AG04450 (cell line): ENCODE measurements at places on chromosomes 16 and 17. TPM values are rescaled to one million over a fixed set of nuclear protein-coding genes. Genes with fewer than 3 reads are reported as not detected.

NEUROD2 gene
- not detected in 2 replicates for polyA plus RNA-seq

WSCD1 gene
- polyA plus RNA-seq = 0.12 and 0.20 TPM in 2 replicates

DNA sequence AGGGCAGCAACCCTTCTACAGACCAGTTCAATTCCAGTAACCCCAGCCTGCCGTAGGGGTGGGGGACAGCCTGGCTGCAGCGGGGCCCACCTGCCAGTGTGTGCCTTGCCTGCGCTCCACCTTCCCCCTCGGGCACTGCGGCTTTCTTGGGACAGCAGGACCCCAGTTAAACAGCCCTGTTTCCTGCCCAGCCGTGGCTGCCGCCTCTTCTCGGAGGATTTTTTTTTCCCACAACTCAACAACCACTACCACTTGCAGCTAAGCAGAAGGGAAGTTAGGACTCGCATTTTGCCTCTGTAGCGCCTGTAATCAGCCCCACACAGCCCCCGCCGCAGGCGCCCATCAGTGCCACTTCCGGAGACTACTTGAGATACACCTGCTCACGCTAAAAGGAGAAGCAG, 76.1 kb downstream of the RAI1 start:
- DNase-seq = no peak

DNA sequence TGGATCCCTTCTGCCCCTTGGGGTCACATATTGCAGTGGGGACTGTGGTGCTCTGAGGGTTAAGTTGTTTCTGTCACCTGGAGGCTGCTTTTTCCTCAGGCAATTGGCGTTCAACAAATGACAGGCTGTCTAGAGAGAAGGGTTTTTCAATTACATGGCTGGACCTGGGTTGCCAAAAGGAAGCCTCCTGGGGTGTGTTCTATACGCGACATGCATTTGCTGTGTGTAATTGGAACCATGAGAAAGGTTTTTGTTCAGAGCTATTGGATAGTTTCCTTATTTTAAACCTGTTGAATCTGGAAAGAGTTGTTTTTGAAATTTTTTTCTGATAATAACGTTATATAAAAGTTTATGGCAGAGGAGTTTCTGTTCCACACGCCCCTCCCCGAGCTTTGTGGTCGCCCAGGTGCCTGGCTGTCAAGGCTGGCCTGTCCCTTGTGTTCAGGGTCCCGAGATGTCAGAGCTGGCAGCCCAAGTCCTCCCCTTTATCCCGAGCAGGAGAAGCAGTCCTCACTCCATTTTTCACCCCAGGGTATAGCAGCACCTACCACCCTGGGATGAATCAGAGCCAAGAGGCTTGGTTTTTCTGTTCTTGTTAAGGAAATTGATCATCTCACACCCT, 26.1 kb upstream of the ZNF750 start:
- DNase-seq = no peak

DNA sequence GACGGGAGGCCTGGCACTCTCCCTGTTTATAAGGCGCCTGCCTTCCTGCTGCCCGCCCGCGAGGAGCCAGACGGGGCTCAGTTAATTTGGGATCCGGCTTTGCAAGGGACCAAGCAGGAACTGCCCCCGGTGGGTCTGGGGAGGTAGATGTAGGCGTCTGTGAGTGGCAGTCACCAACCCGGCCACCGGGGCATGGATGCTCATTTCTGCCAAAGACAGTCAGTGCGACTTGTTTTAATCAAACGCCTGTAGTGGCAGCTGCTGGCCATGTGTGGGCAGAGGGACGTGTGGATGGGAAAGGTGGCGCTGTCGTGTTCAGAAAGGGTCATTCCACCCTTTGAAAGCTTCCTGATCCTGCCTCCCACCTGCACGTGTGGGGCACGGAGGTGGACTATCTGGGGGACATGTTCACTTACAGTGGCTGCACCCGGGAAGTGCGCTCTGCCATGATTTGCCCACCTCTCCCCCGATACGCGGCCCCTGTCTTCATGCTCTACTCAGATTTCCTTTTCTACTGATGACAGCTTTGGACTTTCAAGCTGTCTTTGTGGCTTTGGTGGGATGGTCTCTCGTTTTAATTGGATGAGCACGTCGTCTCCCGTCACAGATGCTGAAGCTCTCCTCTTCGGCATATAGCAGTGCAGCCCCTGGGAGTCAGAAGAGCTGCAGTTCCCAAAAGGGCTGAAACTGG, 60.3 kb upstream of the CIBAR2 start:
- DNase-seq = no peak

GRCh38 chr16:89094252-89094879, 714 bp downstream of the ACSF3 start:
- no peak for DNase-seq

- no peak for DNase-seq
Measured at GRCh38 chr17:81123052-81124048, 42.0 kb upstream of the PVALEF start.

GRCh38 chr17:61477204-61477834, 25.1 kb downstream of the TBX4 start:
- no peak for DNase-seq

DNA sequence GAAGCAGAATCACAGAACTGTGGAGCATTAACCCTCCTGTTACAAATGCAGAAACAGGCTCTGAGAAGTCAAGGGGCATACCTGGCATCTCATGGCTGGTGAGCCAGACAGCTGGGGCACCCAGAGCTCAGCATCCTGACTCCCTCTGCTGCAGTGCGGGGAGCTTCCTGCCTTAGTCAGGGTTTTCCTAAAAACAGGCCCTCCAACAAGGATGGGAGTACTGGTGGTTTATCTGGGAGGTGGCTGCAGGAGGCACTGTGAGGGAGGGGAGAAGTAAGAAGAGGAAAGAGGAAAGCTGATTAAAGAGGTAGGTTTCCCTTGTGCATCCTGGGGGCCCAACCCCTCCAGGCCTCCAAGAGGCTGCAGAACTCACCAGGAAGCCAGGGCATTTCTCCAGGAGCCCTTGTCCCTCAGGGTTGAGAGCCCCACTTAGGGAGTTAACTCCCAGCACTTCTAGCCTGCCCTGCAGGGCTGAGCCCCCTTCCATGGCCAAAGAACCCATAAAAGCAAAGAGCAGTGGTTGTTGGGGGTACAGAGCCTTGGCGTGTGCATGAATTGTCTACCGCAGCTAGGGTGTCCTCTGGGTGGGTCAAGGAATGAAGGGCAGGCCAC, 261.5 kb upstream of the RPL38 start:
- no peak for DNase-seq

DNA sequence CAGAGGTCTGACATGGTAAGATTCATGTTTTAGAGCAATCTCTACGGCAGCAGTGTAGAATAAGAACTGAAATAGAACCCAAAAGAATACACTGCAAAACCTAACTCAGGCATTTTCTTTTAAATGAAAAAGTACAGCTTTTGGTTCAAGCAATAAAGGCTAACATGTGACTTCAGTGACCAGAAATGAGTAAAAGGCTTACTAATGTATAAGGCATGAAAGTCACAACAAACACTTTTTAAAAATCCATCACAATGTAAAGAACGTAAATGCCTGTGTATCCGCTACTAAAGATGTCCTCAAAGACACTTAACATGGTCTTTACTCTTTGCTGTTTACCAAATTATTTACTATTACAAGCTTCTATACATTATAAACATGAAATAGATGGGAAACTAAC, 16.6 kb downstream of the KIAA0753 start:
- DNase-seq = no peak

- DNase-seq = no peak
Measured at GRCh38 chr16:60681043-60681442, 1355.2 kb downstream of the CDH8 start.
